Right forelimb (tissue), 1 donor: ENCODE measurements at places on chromosomes 1 and 21.

GRCh38 chr1:3842912-3843311 lies 14.1 kb downstream of the CEP104 start:
- no peak for DNase-seq

GRCh38 chr1:63635681-63636080 lies 42.5 kb downstream of the PGM1 start:
- DNase-seq = no peak

- peak; percentile 70 for DNase-seq
These were observed 29.4 kb downstream of the OLFML2B start for GRCh38 chr1:161994175-161994668.

GRCh38 chr21:15849927-15850326 lies 120.1 kb downstream of the USP25 start:
- no peak for DNase-seq

DNA sequence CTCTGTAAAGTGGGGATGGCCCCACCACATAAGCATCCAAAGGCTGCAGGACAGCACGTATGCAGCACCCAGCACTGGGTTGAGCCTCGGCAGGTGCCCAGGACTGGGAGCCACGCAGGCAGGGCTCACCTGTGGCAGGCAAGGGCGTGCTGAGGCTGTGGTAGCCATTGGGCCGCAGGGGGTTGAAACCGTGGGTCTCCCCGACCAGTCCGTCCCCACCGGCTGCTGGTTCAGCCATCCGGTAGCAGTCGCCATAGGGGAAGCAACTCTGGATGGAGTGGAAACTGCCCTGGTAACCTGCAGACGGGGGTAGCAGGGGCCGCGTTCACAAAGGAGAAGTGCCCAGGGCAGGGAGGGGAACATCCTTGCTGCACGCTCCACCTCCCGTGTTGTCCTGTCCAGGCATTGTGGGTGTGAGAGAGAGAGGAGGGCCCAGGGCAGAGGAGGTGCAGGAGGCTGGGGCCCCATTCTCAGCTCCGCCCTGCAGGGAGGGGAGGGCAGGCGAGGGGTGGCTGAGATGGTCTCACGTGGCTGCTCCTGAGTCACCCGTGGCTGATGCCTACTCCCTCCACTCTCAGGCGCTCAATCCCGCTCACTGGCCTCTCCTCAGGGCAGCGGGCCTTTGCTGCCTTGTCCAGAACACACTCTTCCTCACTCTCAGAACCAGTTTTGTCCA lies 49.9 kb downstream of the DMRTB1 start:
- DNase-seq = no peak

- no peak for DNase-seq
These were observed 29.8 kb upstream of the COL16A1 start for GRCh38 chr1:31733389-31734219.

DNA sequence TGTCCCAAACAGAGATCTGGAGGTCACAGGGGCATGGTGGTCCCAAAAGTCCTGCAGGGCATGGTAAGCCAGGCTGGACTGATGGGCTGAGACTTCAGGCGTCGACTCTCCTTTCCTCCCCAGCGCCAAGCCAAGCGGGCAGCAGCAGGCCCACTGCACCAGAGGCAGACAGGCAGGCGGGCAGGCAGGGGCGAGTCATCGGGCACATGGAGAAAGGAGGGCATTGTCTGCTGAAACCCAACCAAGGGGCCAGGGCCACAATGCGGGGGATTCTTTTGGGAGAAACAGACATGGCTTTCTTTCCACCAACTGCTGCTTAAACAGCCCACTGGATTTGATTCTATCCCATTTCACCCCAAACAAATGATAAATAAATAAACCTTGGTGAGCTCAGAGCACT lies 46.2 kb downstream of the TRABD2B start:
- DNase-seq = peak; percentile 41
